Kidney epithelial cell (primary cell): ENCODE measurements at places on chromosomes 6 and 20. TPM values are rescaled to one million over a fixed set of nuclear protein-coding genes. Genes with fewer than 3 reads are reported as not detected.
A peak's percentile ranks its signal among the peaks of the same experiment; 100 is the strongest.

DNA sequence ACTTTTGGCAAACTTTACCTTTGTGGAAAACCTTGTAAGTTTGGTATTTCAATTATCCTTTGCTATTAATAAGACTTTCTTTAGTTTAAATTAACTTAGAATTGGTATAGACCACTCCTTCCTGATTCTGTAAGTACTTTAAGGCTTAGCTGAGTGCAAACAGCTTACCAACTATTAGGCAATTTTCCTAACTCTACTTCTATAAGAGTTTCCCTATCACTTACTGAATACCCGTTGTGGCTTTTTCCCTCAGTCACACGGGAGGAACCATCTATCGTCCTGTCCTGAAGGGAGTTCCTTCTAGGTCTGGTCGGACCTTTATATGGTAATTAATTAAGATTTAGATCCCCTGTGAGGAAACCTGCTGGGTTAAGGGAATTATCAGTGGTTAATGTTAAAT, 9.6 kb downstream of the SLC35A1 start:
- DNase-seq, result no peak

- no peak for DNase-seq
Measured at GRCh38 chr20:60102665-60103210, 144.5 kb downstream of the CDH26 start.

GRCh38 chr6:16514249-16514648, 247.0 kb downstream of the ATXN1 start:
- DNase-seq, result no peak

DNA sequence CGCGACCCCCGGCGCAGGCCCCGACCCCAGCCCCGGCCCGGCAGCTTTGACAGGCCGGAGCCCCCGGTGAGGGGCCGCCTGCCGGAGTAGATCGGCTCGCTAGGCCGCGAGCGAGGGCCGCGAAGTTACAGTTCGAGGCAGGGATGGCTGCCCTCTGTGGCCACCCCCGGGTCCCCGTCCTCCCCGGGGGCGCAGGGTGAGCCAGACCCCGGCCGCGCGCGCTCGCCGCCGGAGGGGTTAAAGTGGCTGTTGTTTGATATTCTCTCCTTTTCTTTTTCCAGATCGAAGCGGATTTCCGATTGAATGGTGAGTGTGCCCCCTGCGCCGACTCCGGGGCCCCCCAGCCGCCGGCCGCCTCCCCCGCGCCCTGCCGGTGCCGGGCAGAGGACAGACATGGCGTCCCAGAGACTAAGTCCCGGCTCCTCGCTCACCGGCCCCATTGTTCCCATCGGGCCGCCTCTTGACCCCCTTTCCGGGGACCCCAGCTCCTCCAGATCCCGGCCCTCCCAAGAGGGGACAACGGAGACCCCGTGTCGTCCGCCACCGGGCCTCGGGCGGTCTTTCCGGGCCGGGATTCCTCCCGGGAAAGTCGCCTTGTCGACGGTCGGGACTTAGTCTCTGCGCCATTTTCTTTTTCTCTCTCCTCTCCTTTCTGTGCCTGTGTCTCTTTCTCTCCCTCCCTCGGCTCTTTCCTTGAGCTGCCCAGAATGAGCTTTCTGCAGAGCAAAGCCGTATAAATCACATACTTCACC, 704 bp downstream of the TOP1 start:
- no peak for DNase-seq

DNA sequence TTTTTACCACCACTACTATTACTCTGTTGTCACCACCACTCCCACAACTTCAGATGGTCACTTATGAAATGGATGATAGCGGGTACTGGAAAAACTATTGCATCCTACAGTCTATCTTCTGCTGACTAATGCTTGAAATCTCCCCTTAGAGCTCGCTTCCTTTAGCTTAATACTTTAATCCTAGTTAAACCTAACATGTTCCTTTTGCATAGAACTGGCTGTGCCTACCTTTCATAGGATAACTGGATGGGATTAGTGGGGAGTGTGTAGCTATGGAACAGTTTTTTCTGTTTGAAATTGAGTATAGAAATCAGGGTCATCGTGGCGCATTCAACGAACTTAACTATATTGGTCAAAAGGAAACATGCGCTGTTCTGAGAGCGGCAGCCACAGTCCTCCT, 294.7 kb downstream of the FARS2 start:
- DNase-seq, result no peak

GRCh38 chr6:148967541-148967956, 220.7 kb downstream of the UST start:
- DNase-seq, result no peak

DNA sequence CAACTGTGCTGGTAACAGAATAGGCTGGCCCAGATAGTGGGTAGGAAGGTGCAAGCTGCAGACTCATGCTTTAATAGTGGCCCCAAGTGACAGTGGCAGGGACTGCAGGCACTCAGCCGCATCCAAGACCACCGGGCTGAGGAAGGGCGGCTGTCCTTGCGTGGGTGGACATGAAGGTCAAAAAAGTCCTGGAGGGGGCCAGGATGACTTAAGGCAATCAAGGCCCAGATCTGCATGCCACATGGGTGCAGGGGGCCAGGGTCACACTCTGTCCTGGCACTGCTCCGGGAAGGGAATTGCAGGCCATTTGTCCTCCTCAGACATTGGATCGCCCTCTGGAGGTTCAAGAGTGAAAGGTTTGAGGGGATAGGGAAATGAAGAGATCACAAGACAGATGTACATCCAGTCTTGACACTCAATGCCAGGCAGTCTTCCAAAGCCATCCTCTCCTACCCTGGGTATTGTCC, 10.4 kb upstream of the VNN2 start:
- DNase-seq, result no peak

- no peak for DNase-seq
Measured at GRCh38 chr6:108407904-108408827, 113.3 kb downstream of the AFG1L start.

DNA sequence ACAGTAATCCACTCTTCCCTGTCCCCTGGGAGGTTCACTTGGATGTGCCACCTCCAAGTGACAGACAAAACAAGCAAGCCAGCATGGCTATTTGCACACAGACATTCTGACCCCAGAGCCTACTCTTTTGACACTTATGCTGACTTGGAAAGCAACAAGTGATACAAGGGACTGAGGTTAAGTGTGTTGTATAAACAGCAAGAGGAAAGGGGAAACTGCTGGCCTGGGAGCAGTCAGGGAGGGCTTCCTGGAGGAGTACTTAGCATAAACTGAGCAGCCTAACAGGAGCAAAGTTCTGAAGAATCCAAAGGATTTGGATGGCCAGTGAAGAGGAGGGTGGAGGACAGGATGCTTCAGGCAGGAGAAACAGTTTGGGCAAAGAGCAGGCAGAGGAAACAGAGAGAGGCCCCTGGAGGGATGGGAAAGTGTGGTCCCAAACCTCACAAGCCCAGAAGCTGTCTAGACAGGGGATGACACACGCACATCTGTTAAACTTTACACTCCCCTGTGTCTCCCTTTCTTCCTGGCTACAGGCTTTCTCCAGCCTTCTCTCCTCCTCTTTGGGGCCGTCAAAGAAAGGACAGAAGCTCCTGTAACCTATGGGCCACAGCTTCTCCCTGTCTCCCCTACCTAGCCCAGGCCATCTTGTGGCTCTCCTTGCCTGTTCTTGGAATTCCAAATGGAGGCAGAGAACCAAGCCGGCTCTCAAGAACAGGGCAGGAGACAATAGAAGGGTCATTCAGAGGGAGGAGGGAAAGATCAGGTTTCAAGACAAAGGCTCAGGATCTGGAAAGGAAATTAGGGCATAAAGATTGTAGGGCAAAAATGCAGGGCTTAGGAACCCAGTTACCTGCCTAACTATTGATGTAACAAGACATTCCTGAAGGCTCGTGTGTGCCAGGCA, 19.3 kb downstream of the SULF2 start:
- DNase-seq, result no peak

DNA sequence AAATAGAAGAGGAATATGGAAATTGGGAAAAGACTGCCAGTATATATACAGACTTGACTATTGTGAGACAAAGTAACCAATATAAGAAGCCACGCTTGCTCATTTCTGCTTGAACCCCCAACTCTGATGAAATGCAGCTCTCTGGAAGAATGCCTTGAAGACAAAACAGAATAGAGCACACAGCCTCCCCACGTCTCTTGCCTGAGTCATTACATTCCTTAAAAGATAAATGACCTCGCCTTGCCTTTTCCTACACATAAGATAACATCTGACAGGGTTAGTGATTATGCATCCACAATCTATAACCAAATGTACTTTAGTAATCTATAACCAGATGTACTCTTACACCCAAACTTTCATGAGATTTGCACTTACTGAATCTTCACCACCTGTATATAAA, 141.1 kb upstream of the EEF1E1 start:
- peak; percentile 31 for DNase-seq

- DNase-seq, result no peak
Measured at GRCh38 chr6:36692220-36692619, 5.4 kb upstream of the RAB44 start.

DNA sequence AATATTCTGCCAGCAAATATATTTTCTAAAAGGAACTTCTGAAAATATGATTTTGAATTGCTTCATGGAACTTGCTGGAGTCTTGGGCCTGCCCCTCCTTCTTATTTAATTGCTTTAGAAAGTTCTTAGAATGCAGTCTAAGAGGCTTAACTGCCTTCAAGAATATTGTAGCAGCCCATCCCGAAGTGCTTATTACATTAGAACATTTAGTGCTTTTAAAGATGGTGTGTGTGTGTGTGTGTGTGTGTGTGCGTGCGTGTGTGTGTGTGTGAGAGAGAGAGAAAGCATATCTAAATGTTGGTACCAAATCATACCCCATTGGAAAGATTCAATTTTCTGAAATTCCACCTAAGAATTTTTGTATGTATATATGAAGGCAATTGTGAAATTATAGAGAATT, 193.5 kb downstream of the SLC24A3 start:
- DNase-seq, result no peak

DNA sequence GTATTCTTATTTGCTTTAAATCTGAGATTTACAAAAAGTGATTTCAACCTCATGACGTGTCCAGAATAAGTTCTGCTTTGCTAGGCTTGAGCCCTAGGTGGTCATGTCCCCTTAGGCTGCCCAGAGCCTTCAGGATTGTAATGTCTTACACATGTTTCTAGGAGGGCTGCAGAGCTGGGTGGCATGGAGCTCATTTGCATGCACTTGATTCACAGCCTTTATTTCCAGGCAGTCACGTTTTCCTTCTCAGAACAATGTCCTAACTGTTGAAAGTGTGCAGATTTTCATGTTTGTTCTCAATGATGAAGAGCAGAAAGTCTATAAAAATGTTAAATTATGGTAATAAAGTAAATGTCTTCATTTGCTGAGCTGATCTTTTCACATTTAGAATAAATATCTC, 448.6 kb upstream of the SOX4 start:
- no peak for DNase-seq

- peak; percentile 47 for DNase-seq
Measured at GRCh38 chr6:143064951-143065683, 4.4 kb downstream of the AIG1 start.

- DNase-seq, result no peak
Measured at GRCh38 chr6:340186-340955, 48.1 kb downstream of the DUSP22 start.

DNA sequence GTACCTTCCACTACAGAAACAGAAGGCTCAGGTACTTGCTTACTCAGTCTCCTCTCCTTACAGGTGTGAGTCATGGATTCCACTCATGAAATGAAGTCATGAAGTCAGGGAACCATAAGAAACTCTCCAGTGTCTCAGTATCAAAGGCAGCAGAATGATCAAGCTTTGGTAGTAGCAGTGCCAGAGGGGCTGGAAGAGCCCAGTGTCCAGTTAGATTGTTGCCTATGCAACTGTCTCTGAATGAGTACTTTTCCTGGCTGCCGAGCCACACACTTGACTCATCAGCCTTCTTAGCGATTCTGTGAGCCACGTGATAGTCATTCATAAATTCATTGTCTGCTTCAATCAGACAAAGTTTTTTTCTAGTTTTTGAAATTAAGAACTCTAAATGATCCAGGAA, 52.2 kb upstream of the DTNBP1 start:
- peak; percentile 64 for DNase-seq

Gene NSFL1C
- 58.3 and 58.9 TPM in 2 replicates for total RNA-seq

Gene TUBB1
- not detected in 2 replicates for total RNA-seq

Gene AKAP7
- 4.2 and 5.5 TPM in 2 replicates for total RNA-seq

Gene DLK2
- total RNA-seq, result not detected in 2 replicates

Gene TP53INP2
- total RNA-seq, result 15.0 and 19.9 TPM in 2 replicates

Gene OR12D3
- not detected in 2 replicates for total RNA-seq
